ENCODE measurements at places on chromosomes 5 and 9.

DNA sequence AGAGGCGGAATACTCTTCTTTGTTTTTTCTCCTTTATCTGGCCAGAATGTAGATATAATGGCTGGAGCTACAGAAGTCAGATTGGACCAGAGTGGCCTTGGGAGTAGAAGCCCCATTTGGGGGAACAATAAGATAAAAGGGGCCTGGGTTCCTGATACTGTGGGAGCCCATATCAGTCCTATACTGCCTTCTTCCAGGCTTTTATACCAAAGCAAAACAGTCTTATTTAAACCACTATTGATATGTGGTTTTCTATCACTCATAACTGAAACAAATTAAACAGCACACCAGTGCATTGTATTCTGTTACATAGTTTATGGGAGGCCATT lies 14.3 kb downstream of the SPAAR start:
- no peak for DNase-seq

GRCh38 chr5:180018347-180019060 lies 53.1 kb downstream of the RNF130 start:
- no peak for DNase-seq

DNA sequence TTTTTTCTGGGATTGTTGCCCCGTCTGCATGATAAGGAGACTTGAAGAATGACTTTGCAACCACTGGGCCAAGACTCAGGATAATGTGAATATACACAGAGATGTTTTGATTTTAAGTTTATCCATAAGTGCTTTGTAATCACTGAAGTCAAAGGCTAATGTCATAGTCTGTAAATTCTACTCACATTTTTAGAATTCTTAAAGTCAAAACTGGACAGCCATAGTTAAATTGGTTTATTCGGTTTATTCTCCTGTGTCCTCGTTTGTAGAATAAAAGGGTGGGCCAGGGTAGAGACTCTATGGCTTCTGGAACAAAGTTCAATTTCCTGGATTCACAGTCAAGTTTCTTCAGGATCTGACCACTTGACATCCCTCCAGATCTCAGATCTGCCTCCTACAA lies 327.7 kb upstream of the TNC start:
- DNase-seq: no peak

DNA sequence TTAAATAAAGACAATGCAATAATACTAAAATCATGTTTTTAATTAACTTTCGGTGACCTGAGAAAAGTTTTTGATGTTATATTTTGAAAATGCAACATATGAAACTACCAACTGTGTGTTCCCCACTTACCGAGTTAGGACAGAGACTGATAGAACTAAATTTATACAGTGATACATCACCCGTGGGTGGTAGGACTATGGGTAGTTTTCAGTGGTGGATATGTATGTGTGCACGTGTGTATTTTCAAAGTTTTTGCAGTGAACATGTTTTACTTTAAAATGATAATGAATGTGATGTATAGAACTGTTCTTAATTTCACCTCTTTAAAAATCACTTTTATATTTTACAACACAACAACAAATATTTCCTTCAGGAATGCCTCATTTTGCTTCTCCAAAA lies 25.0 kb upstream of the ACO1 start:
- no peak for DNase-seq

GRCh38 chr9:99752417-99753109 lies 69.1 kb upstream of the NR4A3 start:
- DNase-seq: no peak

DNA sequence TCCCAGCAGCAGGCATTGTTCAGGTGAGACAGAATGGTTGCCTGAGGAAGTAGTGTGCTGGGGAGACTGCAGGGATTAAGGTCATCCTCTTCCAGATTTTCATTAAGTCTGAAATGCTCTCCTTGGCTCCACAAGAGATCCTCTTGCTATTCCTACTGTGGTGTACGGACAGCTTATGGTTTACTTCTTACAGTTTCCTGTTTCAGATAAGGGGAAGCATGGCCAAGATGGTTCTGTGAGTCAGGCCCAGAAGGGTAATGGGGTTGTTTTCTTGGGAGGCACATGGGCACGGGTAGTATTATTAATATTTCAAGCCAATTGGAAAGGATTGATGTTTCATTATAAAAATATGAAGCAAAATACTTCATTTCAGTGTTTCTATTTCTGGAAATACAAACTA lies 42.9 kb downstream of the GLRX start:
- DNase-seq: no peak

Measured in stimulated activated CD8-positive, alpha-beta memory T cell treated with anti-CD3 and anti-CD28 coated beads, Interleukin-15, amount 100 ng/mL, for 48 hours (primary cell).